ENCODE measurements at places on chromosomes 2 and 18.

DNA sequence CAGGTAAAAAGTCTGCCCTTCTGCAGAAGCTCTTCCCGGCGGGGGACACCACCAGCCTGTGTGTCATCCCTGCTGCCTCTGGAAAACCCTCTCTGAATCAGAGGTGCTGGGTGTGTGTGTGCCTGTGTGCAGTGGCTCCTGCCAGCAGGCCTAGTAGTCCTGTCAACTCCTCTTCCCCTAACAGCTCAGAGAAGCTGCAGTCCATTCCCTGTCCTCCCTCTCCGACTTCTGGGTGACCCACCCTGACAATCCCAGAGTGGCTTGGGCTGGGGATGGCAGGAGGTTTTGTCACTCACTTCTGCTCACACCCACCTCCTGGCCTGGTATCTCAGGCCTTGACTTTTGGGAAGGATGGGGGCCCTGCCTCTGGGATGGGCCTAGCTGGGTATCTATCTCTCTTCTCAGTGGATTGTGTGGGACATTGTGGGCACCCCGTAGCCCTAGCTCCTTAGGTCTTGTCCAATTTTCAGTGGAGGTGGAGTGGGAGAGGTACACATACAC lies 2.3 kb downstream of the WNT10A start:
- DNase-seq: no peak

GRCh38 chr18:3281456-3282400 lies 19.8 kb downstream of the MYL12B start:
- DNase-seq: peak; percentile 85

DNA sequence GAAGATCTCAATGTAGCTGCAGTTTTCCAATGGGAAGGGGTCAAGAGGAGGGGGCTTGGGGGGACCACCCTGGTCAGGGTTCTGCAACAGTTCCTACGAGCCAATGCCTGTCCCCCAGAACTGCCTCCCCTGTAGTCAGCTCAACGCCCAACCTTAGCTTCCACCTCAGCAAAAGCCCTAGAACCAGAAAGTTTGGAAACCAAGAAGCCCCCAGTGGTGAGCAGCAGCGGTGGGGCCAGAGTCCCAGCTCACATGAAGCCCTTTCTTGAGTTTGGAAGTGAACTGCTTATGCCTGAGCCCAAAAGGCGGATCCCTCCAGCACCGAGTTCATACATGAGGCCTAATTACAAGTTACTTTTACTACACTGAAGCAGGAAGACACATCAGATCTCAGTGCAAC lies 162.4 kb downstream of the HDAC4 start:
- DNase-seq: no peak

DNA sequence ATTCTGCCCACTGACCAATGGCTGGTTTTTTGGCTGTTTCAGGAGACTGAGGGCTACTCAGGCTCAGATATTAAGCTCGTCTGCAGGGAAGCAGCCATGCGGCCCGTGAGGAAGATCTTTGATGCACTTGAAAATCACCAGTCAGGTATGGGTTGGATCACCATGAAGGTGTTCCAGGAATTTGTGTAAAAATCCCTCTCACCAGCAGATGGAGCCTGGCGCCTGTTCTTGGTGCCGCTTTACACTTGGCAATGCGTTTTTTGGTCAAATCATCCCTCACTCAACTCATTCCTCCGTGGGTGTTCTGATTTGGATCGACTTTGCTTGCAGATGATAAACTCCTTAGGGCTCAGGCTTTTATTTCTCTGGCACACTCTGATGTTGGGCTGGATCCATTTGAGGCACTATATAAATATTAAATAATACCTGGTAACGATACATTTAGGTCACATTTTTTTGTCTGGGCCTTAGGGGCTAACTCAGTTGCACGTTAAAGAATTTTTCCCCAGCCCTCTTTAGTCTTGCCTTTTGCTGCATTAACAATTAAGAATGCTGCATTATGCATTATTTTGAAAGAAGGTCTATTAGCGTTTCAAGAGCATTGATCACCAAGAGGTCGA lies 50.0 kb downstream of the HDHD2 start:
- DNase-seq: peak; percentile 66

DNA sequence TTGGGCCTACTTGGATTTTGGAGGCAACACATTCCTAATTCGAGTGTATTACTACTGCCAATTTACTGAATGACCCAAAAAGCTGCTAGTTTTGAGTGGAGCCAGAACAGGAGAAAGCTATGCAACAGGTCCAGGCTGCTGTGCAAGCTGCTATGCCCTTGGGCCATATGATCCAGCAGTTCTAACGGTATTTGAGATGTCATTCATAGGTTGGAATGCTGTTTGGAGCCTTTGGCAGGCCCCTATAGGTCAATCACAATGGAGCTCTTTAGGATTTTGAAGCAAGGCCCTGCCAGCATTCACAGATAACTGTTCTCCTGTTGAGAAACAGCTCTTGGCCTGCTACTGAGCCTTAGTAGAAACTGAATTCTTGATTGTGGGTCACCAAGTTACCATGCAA lies 368.7 kb downstream of the CDH19 start:
- DNase-seq: no peak

DNA sequence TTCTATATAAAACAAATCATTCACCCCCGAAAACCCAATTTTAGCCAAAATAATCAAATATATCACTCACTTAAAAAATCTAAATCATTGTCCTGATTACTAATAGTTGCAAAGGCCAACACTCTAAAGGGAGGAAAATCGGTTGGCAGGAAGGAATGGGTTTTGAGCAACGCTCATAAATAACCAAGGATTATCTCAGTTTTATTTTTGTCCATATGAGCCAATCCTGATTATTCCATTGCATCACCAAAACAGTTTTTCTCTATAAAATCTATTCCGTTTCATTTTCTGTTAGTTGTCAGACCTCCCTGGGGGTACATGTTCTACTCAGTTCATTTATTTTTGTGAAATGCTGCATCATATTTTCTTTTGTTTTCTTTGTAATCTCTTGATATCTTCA lies 174.1 kb downstream of the LRATD1 start:
- no peak for DNase-seq

- no peak for DNase-seq
Observed at GRCh38 chr2:86833315-86833714, 28.4 kb downstream of the CD8B start.

DNA sequence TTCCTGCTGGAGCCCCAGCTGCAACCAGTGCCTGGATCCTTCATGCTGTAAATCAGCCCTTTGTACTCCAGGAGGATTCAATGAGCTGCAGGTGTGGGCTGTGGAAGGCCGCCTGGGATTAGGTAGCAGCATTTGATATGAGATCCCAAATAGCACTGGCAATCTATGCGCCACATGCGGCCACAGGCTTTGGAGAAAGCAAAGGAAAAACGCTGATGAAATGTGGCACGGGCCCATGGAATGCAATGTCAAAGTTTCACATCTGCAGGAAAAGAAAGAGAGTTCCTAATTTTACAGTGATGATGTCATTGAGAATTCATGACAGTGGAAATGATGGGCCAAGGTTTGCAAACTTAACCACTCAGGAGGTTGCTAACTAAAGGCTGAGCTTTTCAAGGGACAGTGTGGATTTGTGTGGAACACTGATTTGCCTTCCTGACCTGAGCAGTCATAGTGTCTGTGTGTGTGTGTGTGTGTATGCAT lies 216.4 kb upstream of the OSR1 start:
- DNase-seq: no peak

DNA sequence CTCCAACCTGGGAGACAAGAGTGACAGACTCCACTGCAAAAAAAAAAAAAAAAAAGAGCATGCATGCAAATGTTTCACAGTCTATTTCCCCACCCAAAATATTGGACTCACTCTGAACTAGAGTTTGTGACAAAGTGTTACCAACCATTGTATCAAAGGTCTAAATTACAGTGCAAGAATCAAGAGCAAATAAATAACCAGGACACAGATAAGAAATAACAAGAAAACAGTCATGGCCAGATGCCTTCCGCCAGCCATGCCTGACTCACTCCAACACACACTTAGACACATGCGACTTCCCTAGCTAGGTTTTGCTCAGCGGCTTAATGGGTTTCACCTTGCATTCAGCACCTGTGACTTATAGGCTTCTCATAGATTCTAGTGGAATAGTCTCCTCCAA lies 62.8 kb downstream of the CYB5A start:
- DNase-seq: no peak

- no peak for DNase-seq
Observed at GRCh38 chr2:241073166-241074064, 28.7 kb downstream of the MTERF4 start.

DNA sequence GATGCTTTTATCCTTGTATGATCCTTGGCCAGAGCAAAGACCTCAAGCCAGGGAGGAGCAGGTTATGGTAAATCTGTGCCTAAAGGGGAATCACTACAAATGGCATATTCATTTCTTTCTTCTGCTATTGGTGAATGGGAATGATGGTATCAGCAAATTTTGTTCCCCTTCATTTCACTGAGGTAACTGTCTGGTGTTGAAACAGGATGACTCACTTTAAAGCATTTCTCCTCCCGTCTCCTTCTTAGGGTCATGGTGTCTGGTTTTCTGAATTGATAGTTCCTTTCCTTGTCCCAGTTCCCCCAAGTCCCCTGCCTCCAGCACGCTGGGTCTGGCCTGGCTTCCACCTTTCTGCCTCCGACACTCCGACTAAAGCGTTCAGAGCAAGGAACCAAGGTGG lies 109.2 kb downstream of the MREG start:
- DNase-seq: no peak

GRCh38 chr2:122251158-122251557 lies 495.7 kb downstream of the TSN start:
- DNase-seq: no peak

GRCh38 chr2:486371-486770 lies 190.8 kb downstream of the TMEM18 start:
- no peak for DNase-seq

DNA sequence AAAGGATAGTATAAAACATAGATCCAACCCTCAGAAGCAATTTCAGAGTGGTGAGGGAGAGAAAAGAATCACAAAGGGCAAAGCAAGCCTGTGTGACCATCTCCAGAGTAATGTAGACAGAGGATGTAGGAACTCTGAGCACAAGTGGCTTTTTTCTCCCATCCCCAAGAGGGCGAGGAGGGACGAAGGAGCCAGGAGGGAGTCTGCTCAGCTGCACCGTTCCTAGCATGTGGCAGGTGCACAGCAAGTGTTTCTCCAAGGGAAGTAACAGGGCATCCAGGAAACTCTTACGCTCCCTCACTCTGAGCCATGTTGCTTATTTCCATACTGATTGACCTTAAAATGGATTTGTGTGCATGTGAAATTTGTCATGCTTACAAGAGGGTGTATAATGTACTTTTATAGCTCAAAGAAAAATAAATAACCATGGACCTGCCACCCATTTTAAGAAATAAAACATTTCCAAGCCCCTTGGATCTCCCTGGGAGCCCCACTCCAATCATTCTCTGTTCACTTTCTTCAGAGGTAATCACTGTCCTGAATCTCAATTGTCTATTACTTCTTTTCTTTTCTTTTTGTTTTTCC lies 37.8 kb upstream of the SEC11C start:
- DNase-seq: no peak

DNA sequence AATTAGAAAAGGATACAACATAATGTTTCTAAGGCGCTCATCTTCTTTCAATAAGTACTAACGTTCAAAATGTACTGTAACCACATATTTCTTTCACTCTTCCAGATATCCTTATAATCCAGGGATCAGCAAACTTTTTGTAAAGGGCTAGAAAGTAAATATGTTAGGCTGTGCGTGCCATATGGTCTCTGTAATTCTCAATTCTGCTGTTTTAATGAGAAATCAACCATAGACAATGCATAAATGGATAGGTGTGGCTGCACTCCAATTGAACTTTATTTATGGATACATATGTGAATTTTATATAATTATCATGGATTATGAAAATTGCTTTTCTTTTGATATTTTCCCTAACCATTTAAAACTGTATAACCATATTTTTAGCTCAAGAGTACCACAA lies 459.4 kb downstream of the EPHA4 start:
- no peak for DNase-seq

DNA sequence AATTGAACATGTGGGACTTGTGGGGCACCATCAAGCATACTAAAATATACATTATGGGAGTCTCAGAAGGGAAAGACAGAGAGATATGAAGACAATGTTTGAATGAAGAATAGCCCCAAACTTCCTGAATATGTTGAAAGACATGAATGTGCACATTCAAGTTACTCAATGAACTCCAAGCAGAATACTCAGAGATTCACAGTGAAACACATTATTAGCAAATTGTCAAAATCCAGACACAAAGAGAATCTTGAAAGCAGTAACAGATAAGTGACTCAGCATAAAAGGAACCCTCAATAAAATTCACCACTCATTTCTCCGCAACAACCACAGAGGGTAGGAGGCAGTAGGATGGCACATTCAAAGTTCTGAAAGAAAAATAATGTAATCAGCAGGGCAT lies 8.8 kb downstream of the C2orf92 start:
- DNase-seq: no peak

DNA sequence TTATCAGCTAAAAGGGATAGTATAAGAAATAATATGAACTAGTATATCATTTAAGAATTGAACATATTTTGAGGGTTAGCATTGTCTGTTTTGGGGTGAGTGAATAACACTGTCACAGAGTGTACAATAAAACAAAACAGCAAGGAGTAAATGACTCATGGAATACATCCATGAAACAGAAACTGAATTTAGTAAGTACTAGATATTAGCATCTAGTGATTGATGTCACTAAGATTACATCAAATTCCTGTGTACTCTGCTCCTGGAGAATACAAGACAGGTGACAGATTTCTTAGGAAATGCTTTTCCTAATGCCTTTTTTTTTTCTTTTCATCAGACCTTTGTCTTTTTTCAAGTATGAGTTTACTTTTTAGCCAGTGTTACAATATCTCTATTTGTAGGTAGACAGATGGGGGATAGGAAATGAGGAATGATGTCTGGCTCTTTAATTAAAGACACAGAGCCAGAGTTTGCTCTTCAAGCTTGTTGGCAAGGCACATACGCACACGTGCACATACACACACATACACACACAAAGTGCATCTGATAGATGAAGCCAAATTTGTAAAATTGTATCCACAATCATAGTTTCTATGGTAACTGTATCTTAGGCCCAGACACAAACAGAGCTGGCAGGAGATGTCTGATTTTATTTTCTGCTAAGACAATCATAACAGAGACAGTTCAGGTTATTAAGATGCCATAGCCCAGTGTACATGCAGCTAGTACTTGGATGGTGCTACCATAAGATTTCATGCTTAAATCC lies 138.2 kb upstream of the NRP2 start:
- DNase-seq: no peak

DNA sequence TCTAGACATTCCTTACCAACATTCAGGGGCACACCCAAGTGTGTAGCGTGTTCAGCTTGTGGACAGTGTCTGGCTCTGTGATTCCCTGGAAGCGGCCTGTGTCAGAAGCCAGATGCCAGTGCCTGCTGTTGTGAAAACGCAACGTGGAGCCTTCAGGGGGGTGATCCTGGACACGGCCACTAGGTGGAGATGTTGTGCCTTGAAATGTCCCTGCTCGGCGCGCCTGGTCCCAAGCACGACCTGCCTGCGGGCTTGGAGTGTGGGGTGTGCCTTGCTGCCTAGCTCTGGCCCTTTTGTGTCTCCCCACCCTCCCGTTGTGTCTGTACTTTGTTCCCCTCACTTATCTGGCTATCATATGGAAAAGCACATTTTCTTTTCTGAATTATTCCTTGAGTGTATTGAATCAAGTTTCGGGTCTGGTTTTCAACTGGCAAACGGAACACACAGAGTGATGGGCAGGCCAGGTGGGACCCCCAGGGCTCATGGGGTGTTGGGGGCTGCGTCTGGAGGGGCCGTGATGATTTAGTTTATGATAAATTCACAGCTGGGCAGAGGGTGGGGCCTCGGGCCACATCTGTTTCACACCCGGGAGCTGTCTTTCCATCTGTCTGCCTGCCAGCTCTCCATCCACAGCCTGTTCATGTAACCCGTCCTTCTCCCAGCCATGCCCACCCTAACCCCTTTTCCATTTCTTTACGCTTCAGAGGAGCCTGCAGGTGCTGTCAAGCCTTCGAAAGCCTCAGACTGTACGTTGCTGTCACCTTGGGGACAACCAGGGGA lies 95.5 kb downstream of the DYSF start:
- peak; percentile 61 for DNase-seq

Measured in CD4-positive, alpha-beta T cell treated with Interleukin-10 for 1 hour (primary cell).